Stimulated activated CD4-positive, alpha-beta T cell treated with anti-CD3 and anti-CD28 coated beads, Interleukin-12 subunit alpha, Interleukin-12 subunit beta, amount 100 ng/mL, for 24 hours (primary cell): ENCODE measurements at places on chromosomes 2 and 18.

DNA sequence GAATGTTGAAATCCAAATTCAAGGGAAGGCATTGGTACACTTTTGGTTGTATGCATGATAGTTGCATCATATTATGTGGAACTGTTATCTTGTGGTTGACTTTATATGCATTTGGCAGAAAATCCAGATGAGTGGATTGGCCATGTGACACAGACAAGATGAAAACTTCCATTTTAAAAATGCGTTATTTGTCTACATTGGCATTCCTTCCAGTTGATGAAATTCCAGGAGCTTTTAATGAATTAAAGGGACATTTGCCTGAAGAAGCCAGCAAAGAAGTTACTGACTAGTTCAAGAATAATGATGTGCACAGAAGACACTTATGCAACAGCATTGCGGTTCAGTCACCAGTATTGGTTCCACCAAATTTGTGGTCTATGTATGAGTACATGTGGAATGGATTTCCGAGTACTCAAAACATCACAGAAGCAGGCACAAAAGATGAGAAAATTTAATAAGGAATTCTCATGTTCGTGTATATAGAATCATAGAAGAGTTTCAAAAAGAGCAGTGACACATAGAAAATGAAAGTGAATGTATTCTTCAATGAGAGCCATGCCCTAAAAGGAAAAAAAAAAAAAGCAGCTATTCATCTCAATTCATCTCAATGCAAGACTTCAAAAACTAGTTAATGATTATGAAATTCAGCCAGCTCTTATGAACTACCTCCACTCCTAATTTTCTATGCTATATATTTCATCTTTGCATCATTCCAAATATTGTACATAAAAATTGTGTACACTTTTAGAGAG, 232.1 kb downstream of the RBM43 start:
- no peak for DNase-seq

DNA sequence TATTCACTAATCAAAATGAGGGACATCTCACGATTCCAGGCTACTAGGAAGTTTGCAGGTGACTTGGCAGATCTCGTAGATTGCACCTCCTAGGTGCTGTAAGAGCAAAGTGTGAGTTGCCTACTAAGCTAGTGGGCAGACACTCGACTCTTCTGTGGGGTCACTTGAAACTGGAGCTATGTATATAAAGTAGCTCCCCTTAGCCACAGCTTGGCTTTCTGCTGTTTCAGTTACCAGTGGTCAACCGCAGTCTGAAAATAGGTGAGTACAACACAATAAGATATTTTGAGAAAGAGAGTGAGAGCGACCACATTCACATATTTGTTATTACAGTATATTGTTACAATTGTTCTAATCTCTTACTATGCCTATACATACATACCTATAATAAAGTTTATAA, 23.3 kb downstream of the CTAGE1 start:
- DNase-seq = no peak

DNA sequence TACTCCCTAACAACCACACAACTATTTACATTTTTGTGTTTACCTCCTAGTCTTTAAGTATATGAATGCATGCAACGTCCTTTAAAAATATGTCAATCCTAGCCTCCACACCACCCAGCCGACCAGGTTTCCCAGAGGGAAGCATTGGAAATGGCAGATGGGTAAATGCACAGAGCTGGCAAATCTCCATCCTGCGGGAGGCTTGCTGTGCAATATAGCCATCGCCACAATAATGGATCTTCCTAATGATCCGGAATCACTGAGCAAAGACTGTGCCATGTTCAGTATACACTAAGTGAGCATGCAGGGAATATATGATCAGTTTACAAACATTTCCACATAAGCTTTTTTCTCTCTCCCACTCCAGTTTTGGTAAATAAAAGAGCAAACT, 131.8 kb downstream of the NEDD4L start:
- DNase-seq = no peak

DNA sequence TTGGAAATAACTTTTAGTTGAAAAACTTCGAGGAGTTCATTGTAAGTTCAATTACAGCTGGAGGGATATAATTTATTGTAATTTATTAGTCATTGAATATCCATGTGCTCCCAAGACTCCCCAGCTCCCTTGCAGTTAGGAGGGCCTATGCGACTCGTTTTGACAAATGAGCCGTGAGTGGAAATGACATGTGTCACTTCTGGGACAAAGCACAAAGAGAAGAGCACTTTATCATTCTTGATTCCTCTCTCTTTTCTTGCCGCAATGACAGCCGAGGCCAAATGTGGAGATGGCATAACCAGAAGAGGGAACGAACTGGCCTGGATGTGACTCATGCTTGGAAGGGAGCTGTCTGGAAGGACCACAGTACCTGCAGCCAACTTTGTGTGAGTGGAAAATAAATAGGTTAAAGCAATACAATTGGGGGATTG, 44.2 kb upstream of the ITSN2 start:
- no peak for DNase-seq

DNA sequence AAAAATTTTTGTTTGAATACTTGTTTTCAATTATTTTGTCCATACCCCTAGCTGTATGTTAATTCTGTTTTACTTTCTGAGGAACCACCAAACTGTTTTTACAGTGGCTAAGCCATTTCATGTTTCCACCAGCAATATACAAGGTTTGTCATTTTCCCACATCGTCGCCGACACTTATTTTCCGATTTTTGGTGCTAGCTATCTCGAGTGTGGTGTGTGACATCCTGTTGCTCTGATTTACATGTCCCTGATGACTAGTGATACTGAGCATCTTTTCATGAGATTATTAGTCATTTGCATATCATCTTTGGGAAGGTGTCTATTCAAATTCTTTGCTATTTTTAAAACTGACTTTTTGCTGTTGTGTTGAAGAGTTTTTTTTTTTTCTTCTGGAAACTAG, 7.2 kb upstream of the GPC1 start:
- no peak for DNase-seq

DNA sequence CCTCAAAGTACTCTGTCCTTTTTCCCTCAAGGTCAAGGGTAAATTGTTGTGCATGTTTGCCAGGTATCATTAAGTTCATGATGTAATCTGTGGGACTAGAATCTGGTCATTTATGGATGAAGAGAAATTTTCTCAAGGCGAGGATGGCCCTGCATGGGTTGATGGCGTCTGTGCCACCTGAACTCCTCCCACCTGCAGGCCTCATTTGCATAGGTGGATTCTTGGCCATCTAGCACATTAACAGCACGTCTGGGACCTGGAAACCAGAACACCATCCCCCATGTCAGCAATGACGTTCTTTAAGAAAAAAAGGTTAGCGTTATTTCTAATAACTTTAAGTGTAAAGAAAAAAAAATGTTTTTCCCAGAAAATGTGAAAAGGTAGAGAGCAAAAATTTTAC, 145.8 kb downstream of the ESCO1 start:
- DNase-seq = no peak

- DNase-seq = no peak
Observed at GRCh38 chr2:108145557-108146326, 94.0 kb upstream of the SULT1C3 start.

- peak; percentile 8 for DNase-seq
Observed at GRCh38 chr18:57621246-57621604, 411 bp downstream of the NARS1 start.

DNA sequence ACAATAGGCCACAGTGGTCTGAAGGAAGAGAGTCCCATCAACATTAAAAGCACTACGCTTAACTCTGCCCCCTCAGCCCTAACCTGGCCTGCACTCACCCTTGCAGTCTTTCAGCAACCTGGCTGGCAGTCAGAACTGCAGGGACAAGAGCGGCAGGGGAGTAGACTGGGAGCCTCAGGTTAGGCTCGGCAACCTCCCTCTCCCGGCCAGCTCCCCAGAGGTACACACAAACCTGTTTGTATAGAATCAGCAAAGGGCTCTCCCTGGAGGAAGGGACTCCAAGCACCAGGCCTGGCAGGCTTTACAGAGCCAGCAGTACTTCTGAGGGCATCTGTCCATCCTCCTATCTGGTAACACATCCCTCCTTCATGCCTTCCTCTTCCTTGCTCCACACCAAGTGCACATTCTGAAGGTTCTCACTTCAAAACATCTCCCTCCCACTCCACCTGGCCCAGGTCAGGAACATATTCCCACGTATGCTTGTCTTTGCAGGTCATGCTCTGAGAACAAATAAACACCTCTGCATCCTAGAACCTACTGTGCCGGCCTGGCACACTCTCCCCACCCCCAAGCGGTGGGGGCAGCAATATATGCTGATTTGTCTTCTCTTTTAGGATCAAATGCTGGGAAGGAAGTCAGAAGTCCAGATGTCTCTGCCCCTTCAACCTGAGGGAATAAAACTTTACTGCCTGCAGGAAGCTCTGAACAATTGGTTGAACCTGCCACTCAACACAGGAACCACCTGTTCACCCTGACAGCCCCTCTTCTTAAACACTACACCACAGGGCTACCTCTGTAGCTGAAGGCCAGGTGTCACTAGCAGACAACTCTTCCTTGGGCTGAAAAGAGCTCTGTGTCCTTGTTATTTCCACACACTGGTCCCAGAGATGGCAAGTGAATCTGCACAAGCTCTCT, 12.6 kb upstream of the SFXN5 start:
- no peak for DNase-seq

GRCh38 chr2:128778843-128779242, 460.2 kb upstream of the HS6ST1 start:
- DNase-seq = no peak

DNA sequence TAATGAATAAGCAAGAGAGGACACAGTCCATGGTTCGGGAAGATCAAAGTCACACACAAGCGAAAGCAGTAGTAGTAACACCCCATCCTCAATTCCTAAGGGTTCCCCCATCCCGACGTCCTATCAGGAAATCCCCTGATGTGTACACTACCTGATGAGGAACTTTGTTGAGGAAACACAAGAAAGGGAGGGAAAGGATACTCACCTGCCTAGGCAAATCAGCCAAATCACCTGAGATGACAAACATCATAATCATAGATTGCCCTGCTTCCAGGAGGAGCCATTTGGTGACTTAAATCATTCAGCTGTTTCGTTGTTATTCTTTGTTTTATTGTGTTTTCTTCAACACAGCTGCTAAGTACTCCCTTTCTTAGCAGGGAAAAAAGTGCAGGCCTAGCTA, 55.5 kb upstream of the SPOPL start:
- no peak for DNase-seq

DNA sequence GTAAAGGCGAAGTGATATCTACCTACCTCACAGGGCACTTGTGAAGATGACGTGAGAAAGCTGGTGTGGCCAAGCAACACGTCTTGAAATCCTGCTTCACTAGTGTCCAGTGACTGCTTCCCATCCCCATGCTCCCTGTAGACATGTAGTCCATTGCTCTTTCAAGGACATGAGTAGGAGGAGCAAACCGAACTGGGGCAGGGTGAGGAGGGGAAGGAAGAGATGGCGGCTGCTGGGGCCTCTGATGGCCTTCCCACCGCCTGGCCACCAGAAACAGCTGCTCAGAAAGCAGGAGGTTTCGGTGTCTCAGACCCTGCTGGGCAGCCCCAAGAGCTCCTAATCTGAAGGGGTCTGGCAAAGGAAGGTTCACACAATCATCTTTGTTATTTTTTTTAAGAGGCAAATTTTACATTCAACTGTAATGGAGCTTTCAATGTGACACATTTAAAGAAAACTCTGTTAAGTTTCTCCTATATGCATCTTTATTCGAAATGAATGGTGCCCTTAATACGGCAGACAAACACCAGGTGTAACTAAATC, 14.7 kb downstream of the CPLX4 start:
- DNase-seq = no peak

DNA sequence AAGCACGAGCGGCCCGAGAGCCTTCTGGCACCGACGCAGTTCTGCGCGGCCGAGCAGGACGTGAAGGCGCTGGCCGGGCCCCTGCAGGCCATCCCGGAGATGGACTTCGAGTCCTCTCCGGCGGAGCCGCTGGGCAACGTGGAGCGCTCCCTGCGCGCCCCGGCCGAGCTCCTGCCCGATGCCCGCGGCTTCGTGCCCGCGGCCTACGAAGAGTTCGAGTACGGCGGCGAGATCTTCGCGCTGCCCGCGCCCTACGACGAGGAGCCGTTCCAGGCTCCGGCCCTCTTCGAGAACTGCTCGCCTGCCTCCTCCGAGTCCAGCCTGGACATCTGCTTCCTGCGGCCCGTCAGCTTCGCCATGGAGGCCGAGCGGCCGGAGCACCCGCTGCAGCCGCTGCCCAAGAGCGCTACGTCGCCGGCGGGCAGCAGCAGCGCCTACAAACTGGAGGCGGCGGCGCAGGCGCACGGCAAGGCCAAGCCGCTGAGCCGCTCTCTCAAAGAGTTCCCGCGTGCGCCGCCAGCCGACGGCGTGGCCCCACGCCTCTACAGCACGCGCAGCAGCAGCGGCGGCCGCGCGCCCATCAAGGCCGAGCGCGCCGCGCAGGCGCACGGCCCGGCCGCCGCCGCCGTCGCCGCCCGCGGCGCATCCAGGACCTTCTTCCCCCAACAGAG, 70.4 kb downstream of the ARHGEF33 start:
- peak; percentile 57 for DNase-seq

DNA sequence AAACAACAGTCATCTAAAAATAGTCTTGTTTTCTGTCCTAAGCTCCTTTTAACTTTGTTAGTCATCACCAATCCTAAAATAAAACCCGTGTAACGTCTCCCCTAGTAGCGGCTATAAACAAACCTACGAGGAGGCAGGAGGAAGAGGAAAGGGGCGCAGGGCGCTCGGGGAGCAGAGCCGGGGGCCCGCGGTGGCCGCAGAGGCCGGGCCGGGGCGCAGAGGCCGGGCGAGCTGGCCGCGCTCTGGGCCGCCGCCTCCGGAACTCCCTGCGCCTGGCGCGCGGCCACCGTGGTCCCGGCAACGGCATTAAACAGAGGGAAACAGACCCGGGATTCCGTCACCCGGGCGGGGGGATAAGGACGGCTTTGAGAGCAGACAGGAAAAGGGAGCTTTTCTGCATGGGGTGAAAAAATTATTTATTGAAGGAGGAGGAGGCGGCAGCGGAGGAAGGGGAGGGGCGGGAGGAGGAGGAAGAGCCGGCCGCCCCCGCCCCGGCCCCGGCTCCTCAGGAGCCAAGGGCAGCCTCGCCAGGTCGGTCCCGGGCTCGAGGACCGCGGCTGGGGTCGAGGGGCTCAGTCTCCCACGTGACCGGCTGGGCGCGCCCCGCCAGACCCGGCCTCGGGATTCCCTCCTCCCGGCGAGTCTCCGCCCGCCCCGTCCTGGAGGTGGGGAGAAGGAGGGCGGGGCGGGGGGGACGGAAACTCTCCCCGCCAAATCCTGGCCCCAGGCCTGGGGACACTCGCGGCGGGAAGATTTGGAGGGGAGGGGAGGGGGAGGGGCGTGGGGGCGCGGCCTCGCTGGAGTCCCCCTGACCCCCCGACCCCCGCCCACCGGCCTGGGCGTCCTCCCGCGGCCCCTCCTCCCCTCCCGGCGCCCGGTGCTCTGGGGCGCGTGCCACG, 1.8 kb upstream of the NFATC1 start:
- peak; percentile 35 for DNase-seq

GRCh38 chr18:77147418-77147852, 14.9 kb upstream of the MBP start:
- DNase-seq = no peak

DNA sequence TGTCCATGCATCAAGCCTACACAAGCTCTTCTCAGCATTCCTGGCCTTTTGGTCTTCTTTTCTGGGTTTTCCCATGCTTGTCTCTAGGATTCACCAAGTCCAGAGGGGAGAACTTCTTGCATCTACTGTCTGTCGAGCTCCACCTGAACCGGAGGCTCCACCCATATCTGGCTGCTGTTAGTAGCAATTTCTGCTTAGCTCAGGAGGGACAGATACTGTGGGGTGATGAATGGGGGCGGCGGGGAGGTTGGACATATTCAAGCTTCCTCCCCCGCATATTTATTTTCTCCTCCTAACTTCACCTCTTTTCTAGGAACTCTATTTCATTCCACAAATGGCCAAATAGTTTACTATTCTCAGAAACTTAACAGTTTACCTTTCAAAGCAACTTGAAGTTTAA, 163.5 kb downstream of the PTH2R start:
- no peak for DNase-seq
